Lower lobe of right lung (tissue), 2 donors: ENCODE measurements at places on chromosomes 1 and 21.

- no peak for DNase-seq
Observed at GRCh38 chr1:66576645-66577044, 42.7 kb downstream of the SGIP1 start.

DNA sequence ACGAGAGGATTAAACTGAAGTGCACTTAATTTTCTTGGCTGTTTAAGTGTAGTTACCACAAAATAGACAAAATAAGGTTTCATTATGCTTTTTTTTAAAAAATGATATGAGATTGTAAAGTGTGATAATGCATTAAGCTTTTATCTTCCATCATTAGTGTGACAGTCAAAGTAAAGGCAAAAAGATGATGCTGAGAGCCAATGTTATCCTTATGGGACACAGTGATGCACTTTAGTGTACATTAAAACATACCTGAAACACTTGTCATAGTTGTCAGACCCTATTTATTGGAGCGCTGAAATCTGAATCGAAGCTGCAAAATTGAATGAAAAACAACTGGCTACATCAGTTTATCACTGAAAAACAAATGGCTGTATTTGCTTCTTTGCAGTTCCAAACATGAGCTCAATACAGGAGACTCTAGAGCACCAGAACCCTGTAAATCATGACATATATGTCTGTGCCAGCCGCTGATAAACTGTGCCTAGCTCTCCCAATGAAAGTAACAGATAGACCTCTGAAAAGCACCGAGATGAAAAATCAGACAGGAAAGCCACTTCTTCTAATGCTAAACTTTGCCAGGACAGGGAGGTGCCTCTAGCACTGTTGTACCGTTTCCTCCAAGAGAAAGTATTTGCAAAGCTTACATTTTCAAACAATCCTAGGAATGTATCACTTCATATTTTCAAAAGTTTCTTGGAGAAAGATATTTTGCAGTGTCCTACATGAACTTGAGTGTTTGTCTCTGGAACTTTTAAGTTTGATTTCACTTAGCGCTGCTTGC, 120.7 kb upstream of the TMPRSS15 start:
- no peak for DNase-seq

GRCh38 chr1:47697616-47698335, 259.9 kb downstream of the FOXD2 start:
- DNase-seq = no peak

- no peak for DNase-seq
Observed at GRCh38 chr21:44415073-44416025, 40.0 kb upstream of the LRRC3 start.
